ENCODE measurements at places on chromosomes 1 and 21.

DNA sequence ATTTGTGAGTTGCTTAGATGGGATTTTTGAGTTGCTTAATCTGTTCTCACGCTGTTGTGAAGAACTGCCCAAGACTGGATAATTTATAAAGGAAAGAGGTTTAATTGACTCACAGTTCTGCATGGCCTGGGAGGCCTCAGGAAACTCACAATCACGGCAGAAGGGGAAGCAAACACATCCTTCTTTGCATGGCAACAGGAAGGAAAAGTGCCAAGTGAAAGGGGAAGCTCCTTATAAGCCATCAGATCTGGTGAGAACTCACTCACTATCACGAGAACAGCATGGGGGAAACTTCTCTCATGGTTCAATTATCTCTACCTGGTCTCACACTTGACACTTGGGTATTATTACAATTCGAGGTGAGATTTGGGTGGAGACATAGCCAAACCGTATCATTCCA, 10.3 kb downstream of the CLIC6 start:
- DNase-seq: no peak

DNA sequence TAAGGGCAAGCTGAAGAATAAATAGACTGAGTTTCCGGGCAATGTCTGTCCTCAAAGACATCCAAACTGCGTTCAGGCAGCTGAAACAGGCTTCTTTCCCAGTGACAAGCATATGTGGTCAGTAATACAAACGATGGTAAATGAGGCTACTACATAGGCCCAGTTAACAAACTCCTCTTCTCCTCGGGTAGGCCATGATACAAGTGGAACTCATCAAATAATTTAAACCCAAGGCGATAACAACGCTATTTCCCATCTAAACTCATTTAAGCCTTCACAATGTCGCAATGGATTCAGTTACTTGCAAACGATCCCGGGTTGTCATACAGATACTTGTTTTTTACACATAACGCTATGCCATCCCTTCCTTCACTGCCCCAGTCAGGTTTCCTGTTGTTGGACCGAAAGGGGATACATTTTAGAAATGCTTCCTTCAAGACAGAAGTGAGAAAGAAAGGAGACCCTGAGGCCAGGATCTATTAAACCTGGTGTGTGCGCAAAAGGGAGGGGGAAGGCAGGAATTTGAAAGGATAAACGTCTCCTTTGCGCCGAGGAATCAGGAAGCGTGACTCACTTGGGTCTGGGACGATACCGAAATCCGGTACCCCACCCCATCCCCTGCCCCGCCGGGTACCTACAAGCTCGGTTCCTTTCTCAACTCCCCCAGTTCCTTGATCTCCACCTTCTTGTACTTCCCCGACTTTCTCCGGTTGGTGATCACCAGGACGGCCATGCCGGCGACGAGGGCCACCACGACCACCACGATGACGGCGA, 1.3 kb downstream of the TACSTD2 start:
- DNase-seq: no peak

DNA sequence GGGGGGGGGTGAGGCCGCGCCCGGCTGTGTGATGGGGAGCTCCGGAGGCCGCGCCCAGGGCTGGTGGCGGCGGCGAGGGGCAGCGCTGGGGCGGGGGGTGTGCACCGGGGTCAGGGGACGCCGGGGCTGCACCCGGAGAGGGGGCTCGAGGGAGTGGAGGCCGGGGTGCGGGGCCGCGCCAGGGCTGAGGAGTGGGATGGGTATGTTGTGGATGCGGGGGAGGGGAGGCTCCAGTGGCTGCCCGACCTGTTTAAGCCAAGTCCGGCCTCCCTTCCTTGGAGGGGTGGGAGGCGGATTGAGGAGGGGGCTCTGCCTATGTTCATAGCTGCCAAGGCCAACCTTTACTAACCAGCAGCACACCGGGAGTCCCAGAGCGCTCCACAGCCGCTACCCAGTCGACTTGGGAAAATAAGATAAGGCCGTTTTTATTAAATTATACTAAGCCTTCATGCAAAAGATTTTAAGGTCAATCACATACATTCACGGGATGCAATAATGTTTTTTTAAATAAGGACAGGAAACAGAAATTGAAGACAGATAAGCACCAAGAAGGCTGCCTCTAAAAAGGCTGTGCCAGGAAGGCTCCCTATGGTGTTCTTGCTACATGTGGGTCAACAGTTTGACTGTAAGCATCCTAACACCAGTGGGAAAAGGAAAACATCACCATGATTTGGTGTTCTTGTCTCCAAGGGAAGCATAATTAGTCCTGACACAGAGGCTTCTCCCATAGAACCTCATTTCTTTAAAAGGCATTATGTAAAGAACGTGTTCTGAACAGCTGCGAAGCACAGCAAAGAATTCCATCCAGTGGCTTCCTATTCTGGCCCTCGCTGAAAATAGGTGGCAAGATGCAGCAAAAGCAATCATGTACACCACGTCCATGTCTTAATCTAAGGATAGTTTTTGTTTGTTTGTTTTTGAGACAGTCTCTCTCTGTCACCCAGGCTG, 626 bp upstream of the HLCS start:
- DNase-seq: no peak

GRCh38 chr1:156859523-156860112, 701 bp upstream of the INSRR start:
- DNase-seq: peak; percentile 30

GRCh38 chr1:11474826-11475225, 4.1 kb upstream of the DISP3 start:
- DNase-seq: no peak

DNA sequence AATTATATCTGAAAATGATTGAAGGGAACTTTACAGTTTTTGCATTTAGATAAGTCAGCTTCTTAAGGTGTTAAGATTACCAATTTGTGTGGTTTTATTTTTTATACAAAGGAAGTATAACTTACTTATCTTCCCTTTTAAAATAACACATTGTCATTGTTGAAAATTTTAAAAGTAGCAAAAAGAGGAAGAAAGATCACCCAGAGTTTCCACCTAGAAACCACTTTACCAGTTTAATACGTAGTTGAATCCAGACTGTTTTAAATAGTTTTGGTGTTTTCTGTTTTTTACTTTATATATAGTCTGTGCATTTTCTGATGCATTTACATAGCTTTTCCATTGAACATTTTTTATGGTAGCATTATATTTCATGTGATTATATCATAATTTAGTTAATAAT, 6.1 kb downstream of the CCDC18 start:
- DNase-seq: no peak

DNA sequence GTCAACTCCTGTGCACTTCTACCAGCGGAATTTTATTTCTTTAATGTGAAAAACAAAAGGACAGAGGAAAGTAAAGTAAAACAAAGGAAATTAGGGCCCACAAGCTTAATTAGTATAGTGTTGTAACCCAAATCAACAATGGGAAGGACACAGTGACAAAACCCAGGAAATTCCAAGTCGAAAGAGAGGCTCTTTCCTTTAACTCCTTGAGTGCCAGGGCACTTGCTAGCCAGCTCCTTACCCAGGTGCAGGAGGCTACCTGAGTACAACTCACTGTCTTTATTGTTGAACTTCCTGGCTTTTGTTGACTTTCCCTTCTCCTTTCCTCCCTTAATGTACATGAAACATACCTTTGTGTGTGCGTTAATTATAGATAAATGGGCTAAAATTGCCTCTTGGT, 55.0 kb downstream of the PEX14 start:
- no peak for DNase-seq

DNA sequence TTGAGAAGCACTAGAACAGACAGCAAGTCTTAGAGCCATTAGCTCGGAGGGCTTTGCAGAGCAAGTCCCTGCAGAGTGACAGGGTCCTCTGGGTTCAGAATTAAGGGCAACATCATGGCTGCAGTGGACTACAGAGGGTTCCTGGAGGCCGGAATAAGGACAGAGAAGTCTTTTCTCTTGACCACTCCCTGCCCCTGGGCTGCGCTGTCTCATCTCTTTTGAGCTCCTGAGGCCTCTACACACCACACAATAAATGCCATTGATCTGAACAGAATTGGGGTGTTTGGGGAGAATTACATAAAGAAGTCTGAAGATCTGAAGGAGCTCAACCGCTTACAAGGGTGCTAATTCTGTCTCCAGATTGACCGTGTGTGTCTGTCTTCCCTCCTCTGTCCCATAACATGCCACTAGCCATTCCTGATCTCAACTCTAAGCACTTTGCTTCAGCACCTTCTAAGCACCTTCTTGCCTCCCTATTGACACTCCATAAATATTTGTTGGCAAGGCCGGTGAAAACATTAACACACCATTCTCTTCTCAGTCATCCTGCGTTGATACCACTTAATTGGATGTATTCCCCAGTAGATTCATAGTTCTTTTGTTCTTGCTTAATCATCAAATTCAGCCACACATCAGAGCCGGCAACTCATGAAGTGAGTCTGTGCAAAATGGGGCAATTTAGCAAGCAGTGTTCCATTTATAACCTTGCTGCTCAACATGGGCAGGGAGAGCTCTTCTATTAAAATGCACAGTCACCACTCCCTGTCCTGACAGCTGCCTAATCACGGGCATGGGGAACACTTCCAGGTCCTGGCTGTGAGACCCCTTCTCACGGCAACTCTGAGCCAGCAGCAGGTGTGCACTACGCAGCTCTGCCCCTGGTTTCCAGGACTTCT, 49.7 kb downstream of the NMNAT2 start:
- DNase-seq: no peak

DNA sequence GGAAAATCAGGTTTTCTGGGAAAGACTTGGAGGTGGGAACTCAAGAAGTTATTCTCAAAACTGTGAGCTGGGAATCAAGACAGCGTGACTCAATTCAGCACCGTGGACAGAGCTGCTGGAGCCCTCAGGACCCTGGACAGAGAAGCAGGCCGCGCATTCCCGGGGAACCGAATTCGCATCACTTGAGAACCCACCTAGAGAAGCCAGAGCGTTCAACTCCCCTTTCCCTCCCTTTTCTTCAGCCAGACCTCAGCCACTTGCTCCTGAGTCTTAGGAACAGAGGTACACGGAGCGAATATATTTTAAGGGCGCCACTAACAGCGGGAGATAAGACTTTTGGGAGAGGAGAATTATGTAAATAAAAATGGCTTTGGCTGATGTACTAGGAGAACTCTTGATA, 2.0 kb upstream of the LIN28A start:
- peak; percentile 65 for DNase-seq

GRCh38 chr1:24635195-24635843, 7.8 kb upstream of the SRRM1 start:
- DNase-seq: peak; percentile 82

GRCh38 chr1:11951901-11952300, 17.4 kb downstream of the PLOD1 start:
- DNase-seq: no peak

DNA sequence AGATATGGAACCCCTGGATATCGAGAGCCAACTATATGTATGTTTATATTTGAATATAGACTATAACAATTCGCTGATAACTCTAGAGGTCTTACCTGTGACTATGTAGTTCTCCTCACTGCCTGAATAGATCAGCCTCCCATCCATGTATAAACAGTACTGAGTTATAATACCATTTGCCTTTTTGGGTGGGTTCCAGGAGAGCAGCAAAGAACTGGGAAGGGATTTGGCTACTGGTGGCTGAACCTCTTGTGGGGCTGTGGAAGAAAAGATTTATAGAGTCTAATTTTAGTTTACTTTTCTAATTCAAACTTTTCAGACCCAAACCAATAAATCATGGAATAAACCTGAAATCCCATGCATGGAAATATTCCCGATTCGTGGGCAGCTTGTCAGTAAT, 376.9 kb downstream of the USH2A start:
- no peak for DNase-seq

GRCh38 chr1:68119445-68119844, 69.0 kb upstream of the DIRAS3 start:
- no peak for DNase-seq

GRCh38 chr1:153627715-153628626, at the start of gene S100A1:
TSS of gene S100A1 (plus strand) at chr1:153628434. CDS start at chr1:153630522, 2,088 bp downstream.
- DNase-seq: no peak

GRCh38 chr1:64111787-64112186, 91.6 kb upstream of the UBE2U start:
- DNase-seq: peak; percentile 43

DNA sequence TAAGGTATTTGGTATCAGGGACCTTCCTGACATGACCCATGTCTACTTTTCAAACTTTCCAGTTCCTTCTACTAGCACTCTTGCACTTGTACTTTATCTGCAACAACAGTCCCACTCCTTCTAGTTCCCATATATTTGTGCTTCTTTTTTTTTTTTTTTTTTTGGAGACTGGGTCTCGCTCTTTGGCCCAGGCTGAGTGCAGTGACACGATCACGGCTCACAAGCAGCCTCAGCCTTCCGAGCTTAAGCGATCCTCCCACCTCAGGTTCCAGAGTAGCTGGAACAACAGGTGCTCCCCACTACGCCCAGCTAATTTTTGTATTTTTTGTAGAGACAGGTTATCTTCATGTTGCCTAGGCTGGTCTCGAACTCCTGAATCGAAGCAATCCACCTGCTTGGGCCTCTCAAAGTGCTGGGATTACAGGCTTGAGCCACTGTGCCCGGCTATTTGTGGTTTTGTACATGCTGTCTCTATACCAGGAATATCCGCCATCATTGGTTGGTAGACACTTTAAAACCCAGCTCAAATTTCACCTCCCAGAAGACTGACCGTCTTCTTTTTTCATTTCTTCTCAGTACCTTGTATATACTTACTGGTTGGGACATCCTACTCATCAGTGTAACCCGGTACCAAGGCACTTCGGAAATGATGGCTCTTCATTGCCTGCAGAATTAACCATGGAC, 1.1 kb downstream of the ZMYM1 start:
- no peak for DNase-seq

DNA sequence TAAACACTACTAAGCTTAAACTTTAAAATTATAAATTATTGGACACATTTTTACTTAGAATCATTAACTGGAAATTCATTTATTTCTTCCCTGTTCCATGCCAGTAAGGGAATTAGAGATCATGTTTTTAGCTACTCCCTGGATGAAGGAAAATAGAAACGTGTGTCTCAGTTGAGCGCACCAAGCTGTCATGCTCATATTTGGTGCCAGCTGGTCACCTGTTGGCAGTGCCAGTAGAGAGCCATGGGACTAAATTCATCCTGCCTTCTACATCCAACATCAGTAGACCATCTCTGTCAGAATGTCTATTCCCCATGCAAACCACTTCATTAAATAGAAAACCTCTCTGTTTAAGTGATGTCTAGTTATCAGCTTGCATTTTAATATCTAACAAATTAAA, 17.4 kb upstream of the SLC22A15 start:
- no peak for DNase-seq

DNA sequence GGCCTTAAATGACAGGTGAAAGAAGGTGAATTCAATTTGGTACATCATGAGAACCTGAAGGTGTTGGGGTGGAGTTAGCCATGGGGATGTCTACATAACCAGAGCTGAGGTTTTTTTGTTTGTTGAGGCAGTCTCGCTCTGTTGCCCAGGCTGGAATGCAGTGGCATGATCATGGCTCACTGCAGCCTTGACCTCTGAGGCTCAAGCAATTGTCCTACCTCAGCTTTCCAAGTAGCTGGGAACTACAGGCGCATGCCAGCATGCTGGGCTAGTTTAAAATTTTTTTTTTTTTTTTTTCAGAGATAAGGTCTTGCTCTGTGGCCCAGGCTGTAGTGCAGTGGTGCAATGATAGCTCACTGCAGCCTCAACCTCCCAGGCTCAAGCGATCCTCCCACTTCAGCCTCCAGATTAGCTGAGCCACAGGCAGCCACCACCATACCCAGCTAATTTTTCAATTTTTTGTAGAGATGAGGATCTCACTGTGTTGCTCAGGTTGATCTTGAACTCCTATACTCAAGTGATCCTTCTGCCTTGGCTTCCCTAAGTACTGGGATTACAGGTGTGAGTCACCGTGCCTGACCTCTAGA, 1.9 kb upstream of the MPZ start:
- no peak for DNase-seq

All from iris pigment epithelial cell (primary cell).